ENCODE measurements at places on chromosomes 13 and 19.

DNA sequence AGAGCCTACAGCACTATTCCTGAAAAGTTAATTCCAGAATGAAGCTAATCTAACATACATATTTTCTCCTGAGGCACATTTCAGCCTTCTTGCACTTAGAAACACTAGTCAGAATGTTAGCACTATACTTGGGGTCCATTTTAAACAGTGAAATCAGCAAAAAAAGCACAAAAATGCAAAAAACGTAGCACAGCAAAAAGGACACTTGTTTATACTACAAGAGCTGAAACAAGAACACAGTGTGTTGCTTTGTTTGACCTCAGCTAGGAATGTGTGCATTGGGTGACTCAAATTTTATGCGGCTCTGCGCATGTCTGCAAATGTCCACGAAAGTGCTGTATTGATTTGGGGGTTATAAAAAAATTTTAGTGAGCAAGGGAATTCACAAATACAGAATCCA lies 226.2 kb downstream of the KCNRG start:
- DNase-seq, result no peak

GRCh38 chr19:29540114-29540513 lies 14.3 kb downstream of the VSTM2B start:
- DNase-seq, result no peak

- peak; percentile 55 for DNase-seq
These were observed 1.5 kb downstream of the DHX34 start for GRCh38 chr19:47350630-47351029.

- DNase-seq, result no peak
These were observed 114.2 kb upstream of the RXFP2 start for GRCh38 chr13:31625115-31625514.

- DNase-seq, result no peak
These were observed 24.4 kb downstream of the CKM start for GRCh38 chr19:45298264-45298663.

GRCh38 chr13:24625331-24625731 lies 54.9 kb upstream of the ATP12A start:
- no peak for DNase-seq

DNA sequence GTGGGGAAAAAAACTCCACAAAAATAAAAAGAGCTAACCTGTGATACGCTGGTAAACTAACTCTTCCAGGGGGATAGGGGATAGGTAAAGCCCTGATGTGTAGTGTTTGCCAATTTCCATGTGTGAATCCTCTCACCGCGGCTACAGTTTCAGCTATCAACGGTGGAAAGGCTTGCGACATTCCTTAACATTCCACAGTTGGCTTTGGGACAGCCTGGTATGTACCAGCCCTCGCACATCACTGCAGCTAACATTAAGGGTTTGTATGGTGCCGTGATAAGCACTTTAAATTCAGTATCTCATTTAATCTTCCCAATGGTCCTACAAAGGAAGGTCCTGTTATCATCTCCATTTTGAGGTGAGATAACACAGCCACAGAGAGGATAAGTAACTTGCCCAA lies 112.4 kb downstream of the KATNAL1 start:
- no peak for DNase-seq

DNA sequence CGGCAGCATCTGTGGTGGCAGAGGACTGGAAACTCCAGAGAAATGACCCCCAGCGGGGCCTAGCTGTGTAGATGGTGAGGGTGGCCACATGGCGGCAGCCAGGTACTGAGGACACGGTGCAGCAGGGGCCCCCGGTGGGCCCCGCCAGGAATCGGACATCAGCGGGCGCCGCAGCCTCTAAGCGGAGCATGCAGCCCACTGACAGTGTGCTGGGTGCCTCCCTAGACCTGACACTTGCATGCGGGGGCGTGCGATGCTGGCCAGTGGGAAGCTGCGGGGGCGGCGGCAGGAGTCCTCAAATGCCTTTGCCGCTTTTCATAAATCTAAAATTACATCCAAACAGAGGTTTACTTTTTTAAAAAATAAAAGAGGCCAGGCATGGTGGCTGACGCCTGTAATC lies 16.1 kb downstream of the ADAT3 start:
- DNase-seq, result no peak

GRCh38 chr19:17946965-17947784 lies 14.4 kb downstream of the CCDC124 start:
- no peak for DNase-seq

- DNase-seq, result no peak
These were observed 10.6 kb downstream of the FUT6 start for GRCh38 chr19:5828661-5829566.

DNA sequence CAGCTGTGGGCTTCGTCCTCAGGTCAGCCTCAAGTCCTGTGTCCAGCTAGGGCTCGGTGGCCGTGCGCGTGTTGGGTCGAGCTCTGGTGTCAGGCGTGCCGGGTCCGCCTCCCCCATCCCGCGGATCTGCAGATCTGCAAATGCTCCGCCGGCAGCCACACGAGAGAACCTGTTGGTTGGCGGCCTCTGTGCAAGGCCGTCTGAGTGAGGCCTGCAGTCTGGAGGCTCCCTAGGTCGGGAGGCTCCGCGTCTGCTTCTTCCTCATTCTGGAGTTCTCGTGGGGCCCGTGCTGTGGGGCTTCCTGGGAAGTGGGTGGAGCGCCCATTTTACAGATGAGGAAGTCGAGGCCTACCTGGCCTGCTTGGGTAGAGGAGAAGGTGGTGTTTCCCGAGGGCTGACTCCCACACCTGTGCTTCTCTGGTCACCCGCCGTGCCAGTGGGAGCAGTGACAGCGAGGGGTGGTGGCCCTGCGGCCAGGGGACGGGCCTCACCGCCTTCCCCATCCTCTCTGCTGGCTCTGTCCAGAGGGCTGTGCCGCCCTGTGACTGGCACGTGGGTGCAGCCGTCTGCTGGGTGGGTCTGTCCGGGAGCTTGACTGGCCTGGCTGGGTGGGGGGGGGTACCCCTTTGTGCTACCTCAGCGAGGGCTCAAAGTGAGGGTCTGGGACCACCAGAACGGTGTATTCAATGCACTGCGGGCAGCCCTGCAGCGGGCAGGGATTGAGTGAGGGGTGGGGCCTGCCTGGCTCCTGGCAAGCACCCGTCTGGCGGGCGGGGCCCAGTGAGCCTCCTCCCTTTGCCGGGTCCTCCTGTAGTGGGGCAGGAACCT lies 3.3 kb downstream of the CSNK1G2 start:
- DNase-seq, result peak; percentile 50

DNA sequence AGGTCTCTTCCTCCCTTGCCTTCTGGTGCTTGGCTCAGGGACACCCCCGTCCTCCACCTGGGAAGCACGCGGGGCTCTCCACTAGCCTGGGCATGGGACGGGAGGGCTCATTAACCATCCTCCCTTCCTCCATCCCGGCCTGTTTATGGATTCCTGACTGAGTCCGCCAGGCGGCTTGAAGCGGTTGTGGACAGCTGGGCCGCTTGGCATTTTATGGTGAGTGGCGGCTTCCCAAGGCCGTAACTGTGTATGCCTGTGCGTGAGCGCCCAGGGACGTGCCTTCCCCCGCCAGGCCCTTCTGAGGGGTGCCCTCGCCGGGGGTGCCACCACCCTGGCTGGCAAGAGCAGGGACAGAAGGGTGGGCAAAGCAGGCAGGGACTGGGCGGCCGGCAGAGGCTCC lies 202.8 kb downstream of the URI1 start:
- no peak for DNase-seq

DNA sequence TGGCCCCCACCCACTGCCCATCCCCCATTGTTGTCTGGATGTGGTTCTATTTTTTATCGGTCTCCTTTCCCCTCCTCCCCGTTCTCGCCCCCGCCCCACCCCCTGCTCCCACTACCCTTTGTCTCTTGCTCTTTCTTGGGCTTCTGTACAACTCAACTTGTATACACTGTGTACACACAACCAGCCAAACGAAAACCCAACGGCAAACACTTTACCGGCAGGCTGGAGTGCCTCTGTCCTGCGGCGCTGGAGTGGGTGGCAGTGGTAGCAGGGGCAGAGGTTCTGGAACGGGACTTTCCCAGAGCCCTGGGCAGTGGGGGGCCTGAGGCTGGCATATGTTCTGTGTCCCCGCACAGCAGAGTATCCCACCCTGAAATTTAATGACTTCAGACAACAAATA lies 13.7 kb downstream of the RRAS start:
- no peak for DNase-seq

- DNase-seq, result no peak
These were observed 44.8 kb downstream of the USP12 start for GRCh38 chr13:27126859-27127258.

GRCh38 chr13:26993780-26994179 lies 177.8 kb downstream of the USP12 start:
- no peak for DNase-seq

Measured in CD14-positive monocyte (primary cell).